ENCODE measurements at places on chromosomes 12 and 14. TPM values are rescaled to one million over a fixed set of nuclear protein-coding genes. Genes with fewer than 3 reads are reported as not detected.

DNA sequence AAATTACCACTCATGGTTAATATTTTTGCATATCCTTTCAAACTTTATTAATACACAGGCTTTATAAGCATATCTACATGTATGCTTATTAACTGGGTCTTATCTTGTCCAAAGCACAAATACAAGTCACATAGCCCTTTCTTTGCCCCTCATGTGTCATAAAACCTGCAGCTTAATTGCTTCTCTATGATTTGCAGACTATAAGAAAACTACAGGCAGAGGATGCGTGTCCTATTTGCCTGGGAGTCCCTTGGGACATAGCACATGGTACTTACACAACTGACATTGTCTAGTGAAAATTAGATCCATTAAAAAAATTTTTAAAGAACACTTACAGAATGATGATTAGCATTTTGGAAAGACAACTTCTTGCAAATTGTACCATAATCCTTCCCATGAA is 190.5 kb upstream of the PLEKHA5 start:
- no peak for DNase-seq

DNA sequence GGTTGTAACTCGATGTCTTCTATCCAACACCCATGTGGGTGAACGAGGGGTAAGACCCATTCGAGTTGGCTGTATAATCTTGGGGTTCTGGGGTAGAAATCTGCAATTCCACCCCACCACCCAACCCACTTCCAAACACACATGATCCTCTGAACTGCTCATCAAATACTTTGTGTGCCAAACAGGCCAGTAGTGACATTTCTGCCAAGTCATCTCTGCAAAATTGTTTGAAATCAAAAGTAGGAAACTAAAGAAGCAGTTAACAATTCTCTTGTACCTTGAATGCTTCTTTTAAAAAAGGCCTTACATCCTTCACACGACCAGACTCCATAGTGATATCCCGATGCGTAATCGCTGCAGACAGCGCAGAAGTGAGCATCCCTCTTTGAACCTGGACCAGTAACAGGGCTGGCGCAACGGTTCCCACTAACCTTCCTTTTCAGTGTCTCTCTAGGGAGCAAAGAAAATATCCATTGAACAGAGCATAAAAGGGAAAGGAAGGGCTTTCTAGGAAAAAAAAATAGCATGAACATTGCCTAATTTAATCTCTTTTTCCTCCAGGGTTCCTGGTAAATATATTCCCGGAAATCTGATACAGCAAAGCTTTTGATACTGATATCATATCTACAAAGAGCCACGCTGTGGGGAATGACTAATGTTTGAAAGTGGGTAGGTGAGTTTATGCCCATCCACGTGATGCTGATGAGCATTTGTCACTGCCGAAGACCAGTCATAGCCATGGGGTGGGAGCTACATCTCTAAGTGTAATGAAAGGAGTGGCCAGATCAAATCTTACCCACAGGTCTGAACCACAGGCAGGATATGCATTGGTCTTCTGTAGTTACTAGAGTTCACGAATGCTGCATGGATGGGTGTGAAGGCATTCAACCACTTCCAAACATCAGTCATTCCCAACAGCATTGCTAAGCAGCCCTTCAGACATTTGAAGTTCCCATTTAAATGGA is 14.2 kb downstream of the ESR2 start:
- no peak for DNase-seq

Gene TAS2R20
- not detected for total RNA-seq

DNA sequence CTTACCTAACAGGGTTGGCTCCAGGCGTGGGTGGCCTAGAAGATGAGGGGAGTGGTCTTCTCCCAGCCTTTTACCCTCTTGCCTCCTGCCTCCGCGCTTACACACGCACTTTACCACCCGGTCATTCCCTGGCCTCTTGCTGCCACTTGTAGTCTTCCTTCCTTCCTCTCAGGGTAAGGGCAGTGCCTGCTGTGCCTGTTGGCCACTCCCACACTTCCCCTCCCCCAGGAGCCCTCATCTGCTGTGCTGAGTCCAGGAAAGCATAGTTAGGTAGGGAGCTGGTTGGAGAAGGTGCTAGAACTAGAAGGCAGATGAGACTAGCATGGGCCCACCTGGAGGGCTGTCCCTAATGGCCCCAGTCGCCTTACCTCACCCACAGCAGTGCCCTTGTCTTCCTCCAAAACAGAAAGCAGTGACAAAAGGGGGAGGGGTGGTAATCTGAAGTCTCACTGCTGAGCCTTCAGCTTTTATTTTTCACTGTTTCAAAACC is 54.3 kb upstream of the SRSF5 start:
- peak; percentile 47 for DNase-seq

GRCh38 chr14:104086210-104086660 is 735 bp downstream of the ASPG start:
- DNase-seq, result no peak

- DNase-seq, result no peak
Observed at GRCh38 chr14:49051328-49052060, 534.7 kb downstream of the RPS29 start.

GRCh38 chr12:102956738-102957327 is 641 bp upstream of the ASCL1 start:
- DNase-seq, result no peak

DNA sequence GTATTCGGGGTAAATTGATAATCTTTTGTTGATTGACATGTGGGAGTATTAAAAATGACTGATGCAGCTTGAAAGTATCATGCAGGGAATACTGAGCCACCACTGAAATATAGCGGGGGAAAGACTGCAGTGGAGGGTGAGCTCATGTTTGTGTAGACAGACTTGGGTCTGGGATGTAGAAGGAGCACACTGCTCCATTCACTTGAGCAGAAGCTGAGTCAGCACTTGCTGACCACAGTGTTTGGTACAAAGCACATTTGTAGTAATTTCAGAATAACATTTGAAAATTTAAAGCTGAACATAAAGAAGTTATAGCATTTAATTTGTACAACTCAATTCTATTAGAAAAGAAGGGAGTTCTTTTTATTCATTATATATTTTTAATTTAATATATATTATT is 304.3 kb upstream of the PRICKLE1 start:
- DNase-seq, result no peak

GRCh38 chr14:77022236-77022852 is 6.2 kb downstream of the IRF2BPL start:
- no peak for DNase-seq

- no peak for DNase-seq
Observed at GRCh38 chr14:102473559-102473958, 36.0 kb downstream of the ANKRD9 start.

Gene SOAT2
- not detected for total RNA-seq

DNA sequence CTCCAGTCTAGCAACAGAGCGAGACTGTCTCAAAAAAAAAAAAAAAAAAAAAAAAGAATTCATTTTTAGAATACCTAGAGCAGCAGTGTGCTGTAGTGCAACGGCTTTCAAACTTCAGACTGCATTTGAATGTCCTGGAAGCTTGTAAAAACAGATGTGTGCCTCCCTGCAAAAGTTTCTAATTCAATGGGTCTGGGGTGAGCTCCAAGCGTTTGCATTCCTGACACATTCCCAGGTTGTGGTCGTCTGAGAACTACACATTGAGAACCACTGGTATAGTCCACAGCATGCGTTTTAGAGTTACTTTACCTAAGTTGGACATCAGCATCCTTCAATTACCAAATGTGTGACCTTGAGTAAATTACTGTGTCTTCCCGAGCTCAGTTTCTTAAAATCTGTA is 816.8 kb downstream of the NRXN3 start:
- no peak for DNase-seq
